Hematopoietic multipotent progenitor cell (in vitro differentiated cells): ENCODE measurements at places on chromosomes 13 and 19.

DNA sequence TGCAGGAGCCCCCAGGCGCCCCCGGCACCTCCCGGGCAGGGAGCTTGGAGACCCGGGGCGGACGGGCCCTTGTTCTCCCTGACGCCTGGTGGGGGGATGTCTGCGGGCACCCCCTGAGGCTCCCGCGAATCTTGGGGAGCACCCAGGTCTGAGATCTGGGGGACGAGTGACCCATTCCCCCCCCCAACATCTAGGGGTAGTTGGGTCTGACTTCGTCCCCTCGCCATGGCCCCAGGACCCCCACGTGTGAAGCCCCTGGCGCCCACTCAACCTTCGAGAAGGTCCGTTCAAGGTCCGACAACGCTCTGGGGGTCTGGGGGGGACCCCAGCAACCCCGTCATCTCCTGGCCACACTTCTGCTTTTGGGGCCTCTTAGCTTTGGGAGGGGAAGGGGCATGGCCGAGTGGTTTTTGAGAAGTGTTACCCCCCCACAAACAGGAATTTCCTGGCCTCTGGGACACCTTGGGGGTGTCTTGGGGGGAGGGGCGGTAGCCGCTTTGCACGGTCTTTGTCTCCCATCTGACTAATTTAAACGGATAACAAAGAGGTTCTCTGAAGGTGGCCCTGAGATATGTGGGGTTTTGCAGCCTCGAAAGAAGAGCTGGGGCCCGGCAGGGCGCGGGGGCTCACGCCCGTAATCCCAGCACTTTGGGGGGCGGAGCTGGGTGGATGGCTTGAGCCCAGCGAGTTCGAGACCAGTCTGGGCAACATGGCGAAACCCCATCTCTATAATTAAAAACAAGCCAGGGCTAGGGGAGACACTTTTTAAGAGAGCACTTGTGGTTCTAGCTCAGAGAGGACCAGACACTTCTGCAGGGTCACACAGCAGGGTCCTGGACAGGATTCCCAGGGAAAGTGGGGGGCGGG, 608 bp downstream of the CNN2 start:
- peak; percentile 54 for DNase-seq

GRCh38 chr19:28221736-28222135, 991.2 kb downstream of the UQCRFS1 start:
- no peak for DNase-seq

DNA sequence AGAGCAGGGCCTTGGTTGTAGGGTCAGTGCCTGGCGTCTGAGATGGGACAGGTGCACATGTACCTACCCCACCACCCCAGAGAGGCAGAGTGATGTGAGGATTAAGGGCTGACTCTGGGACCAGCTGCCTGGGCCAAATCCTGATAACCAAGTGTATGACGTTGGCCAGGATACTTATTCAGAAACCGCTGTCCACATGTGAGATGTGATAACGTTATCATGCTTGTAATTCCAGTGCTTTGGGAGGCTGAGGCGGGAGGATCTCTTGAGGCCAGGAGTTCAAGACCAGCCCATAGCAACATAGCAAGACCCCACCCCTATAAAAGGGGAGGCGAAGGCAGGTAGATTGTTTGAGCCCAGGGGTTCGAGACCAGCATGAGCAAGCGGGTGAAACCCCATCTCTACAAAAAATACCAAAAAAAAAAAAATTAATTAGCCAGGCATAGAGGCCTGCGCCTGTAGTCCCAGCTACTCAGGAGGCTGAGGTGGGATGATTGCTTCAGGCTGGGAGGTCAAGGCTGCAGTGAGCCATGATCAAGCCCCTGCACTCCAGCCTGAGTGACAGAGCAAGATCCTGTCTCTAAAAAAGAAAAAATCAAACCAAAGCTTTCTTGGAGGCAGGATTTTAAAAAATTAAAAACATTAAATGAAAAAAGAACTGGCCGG, 10.0 kb downstream of the ADGRE5 start:
- no peak for DNase-seq

DNA sequence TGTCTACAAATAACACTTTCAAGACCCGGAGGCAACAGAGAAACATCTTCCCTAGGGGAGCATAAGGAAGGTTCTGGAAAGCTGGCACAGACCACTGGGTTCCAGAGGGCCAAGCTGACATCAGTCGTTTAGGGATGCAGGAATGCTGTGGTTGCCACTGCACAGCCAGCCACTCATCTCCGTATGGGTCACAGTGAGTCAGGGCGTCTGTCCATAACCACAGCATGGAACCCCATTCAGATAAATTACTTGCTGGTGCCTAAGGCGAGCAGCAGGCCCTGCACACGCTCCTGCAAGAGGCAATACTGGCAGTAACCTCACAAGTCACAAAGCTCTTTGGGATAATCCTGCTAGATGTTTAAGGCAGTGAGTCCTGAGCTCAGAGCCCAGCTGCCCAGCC, 140.9 kb upstream of the UBL3 start:
- DNase-seq, result no peak

DNA sequence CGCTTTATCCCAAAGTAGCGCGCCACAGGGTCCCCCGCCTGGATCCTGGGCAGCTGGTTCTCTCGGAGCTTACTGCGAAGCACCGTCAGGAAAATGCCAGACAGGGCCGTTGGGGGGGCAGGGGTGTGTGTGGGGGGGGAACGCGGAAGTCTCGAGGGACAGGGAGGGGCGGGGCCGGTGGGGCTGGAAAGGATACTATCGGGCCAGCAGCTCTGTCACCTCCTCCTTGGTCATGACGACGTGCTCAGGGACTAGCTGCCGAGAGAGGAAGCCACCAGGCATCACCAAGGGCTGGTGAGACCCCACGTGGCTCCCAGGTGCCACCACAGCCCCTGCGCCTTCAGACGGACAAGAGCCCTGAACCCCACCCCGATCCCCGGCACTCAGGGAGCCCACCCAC, 5.3 kb downstream of the POLR2E start:
- no peak for DNase-seq

- DNase-seq, result no peak
These were observed 948.8 kb upstream of the SLC10A2 start for GRCh38 chr13:104014803-104015645.

GRCh38 chr19:2962018-2962670, 15.2 kb upstream of the TLE6 start:
- DNase-seq, result peak; percentile 50

GRCh38 chr13:52925775-52926285, 77.4 kb upstream of the PCDH8 start:
- DNase-seq, result no peak

- DNase-seq, result no peak
These were observed 6.6 kb downstream of the SLITRK5 start for GRCh38 chr13:87677496-87678371.

DNA sequence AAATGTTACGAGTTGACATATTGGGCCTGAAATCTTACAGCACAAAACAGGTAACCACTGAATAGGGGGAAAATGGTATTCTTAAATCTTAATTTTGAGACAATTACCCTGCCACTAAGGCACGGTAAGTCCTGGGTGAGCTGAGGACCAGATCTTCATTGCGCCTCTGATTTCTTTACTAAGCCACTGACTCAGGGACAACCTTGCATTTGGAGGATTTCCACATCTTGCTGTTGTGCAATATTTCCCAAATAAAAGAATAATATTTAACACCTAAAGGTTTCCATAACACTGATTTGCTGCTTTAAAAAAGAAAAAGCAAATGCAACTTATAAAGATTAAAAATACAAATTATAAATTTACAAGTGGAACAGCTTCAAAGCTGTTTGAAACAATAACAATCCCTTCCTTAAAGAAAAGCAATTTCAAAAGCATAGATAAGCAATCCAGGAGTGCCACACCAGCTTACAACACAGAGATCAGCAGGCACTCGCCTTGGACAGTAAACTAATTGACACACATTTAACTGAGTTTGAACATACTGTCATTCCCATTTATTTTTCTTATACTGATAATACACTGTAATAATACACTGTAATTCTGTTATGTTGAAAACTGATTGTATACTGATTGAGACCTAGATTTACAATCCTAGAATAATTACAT, 79.6 kb upstream of the DOCK9 start:
- no peak for DNase-seq

- DNase-seq, result peak; percentile 72
These were observed 957 bp upstream of the CCDC194 start for GRCh38 chr19:17394891-17395415.

- no peak for DNase-seq
These were observed 8.2 kb downstream of the TM9SF2 start for GRCh38 chr13:99509479-99509878.

DNA sequence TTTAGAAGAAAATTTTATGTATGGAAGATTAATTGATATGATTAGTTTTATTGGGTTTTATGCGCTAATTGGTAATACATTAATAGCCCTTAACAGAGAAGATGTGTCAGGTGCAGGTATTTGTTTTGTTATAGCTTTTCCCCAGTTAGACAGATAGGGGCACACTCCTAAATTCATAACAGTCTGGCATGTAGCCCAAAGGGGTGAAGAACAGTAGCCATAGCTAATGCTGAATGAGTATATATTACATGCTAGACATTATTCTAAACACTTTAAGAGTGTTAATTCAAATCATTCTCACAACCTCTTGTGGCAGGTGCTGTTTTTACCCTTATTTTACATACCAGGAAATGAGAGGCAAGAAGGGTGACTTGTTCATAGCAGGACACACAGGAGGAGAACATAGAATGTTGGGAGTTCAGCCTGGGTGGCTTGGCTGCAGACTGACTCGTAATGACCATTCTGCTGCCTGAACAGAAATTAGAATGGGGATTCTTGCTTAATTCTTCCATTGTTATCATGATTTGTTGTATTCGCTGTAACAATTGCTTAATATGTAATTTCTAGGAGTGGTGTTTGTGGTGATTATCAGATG, 20.1 kb downstream of the PCCA start:
- DNase-seq, result no peak

GRCh38 chr19:51448411-51449016, 9.7 kb downstream of the SIGLEC8 start:
- DNase-seq, result no peak

DNA sequence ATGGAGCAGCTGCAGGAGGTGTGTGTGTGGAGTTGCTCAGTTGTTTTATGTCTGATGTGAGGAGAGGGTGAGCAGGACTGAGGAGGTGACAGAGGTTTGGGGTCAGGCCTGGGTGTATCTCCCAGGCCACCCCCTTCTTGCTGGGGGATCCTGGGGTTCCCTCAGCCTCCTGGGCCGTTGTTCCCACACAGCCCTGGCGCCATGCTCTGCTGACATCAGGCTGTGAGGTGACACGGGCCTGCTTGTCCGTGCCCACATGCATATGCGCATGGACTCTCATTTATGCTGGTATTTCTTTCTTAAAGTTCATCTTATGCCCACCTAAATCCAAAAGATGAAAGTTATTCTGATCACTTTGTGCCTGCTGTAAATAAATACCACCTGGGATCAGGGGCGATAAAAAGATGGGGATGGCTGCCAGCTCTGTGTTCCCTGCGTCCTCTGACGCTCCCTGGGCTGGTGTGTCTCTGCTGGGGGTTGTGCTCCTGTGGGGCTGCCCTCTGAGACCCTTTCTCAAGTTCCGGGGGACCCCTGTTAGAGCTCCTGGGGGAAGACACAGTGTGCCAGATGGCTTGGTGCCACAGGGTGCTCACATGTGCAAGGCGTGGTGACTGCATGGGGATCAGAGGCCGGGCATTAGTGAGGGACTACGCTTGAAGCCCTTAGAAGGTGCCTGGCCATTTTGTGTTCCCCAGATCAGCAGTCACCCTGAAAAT, 12.6 kb downstream of the NAXD start:
- DNase-seq, result no peak

DNA sequence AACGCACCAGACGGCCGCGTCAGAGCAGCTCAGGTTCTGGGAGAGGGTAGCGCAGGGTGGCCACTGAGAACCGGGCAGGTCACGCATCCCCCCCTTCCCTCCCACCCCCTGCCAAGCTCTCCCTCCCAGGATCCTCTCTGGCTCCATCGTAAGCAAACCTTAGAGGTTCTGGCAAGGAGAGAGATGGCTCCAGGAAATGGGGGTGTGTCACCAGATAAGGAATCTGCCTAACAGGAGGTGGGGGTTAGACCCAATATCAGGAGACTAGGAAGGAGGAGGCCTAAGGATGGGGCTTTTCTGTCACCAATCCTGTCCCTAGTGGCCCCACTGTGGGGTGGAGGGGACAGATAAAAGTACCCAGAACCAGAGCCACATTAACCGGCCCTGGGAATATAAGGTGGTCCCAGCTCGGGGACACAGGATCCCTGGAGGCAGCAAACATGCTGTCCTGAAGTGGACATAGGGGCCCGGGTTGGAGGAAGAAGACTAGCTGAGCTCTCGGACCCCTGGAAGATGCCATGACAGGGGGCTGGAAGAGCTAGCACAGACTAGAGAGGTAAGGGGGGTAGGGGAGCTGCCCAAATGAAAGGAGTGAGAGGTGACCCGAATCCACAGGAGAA, 1.9 kb downstream of the PPP1R12C start:
- DNase-seq, result no peak

DNA sequence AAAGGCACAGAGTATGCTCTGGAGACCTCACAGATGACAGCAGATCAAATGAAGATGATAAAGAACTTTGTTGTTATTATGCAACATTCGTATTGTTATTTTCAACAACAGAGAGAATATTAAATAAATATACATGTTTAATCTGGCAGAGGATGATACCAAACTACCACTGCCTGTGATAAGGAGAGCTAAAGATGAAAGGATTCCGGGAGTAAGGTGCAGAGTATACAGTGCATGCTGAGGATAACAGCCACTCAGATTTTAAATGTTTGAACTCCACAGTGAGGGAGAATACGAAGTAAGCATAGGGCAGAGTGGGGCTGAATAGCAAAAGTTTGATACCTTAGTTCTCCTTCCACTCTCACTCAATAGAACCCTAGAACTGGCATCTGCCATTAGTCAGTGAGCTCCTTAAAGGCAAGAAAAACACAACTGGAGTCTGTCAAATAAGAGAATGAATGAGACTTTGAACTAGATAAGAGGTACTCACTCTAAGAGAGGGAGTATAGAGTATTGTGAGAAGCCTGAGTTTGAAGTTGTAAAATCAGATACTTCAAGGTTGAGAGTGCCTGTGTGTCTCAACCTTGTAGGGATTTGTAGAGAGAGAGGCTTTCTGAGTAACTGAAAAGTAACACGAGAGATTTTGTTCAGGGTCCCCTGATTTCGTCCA, 78.5 kb downstream of the STARD13 start:
- no peak for DNase-seq

- no peak for DNase-seq
These were observed 383.6 kb downstream of the COG6 start for GRCh38 chr13:40039061-40039460.

DNA sequence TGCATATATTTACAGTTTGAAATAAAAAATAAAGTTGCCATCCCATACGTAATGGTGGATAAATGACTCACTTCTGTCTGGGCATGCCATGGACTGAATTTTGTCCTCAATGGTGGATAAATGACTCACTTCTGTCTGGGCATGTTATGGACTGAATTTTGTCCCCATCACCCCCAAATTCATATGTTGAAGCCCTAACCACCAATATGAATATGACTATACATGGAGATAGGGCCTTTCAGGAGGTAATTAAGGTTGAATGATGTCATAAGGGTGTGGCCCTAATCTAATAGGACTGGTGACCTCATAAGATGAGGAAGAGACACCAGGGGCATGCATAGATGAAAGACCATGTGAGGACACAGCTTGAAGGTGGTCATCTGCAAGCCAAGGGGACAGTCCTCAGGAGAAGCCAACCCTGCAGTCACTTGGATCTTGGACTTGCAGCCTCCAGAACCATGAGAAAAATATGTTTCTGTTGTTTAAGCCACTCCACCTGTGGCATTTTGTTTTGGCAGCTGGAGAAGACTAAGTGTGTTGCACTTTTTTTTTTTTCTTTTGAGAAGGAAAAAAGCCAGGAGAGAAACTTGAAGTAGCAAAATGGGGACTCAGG, 41.8 kb downstream of the RFC3 start:
- no peak for DNase-seq
